ENCODE measurements at places on chromosomes 7 and 10.

DNA sequence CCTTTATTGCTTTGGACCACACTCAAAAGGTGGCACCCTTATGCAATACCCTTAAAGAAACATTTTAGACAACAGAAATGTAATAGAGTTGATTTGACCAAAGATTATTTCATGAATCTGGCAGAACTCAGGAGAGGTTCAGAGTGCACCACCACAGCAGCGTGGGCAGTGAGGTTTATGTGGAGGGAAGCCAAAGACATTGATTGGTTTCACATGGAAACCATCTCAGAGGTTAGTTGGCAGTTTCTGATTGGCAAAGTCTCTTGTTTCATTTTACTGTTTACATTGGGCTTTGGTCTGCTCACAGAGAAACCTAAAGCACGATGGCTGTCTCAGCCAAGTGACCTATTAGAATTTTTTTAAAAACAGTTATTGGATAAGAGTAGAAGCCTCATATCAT is 101.3 kb downstream of the SDHAF3 start:
- DNase-seq = no peak

GRCh38 chr7:4958477-4959301 is at the start of gene MMD2:
MMD2 (minus strand) TSS chr7:4959187; CDS start chr7:4959017, 170 bp downstream.
- DNase-seq = no peak

DNA sequence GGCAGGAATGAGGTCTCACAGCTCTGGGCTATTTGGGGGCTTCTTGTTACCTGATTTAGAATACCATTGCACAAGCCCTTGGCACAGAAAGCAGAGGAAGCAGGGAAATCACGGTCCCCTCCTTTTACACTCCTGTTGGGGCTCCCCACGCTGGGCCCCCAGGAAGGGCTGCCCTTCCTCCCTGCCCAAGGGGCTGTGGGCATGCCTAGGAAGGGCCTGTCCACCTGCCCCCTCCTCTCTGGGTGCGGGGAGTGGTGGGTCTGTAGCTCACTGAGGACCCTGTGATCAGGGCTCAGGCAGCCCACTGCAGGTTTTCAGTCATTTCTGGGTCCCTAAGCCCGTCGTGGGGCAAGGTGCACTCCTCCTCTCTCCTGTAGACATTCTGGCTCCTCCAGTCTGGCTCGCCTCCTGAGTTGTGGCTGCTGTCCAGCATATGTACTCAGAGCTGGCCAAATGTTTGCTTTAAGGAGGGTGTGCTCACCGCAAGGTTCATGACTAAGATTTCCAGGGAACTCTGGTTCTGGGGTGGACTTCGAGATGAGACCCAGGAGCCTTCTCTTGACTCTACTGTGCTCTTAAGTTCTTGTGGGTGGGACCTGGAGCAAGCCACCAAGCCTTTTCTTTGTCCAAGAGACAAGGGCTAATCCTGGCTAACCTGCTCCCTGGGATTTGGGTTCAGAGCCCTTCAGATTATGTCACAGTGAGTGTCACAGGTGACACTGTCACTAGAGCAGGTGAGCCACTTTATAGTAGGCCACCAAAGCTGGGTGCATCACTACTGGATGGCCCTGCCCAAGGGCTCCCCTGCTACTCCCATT is 56.0 kb downstream of the TACR2 start:
- no peak for DNase-seq

DNA sequence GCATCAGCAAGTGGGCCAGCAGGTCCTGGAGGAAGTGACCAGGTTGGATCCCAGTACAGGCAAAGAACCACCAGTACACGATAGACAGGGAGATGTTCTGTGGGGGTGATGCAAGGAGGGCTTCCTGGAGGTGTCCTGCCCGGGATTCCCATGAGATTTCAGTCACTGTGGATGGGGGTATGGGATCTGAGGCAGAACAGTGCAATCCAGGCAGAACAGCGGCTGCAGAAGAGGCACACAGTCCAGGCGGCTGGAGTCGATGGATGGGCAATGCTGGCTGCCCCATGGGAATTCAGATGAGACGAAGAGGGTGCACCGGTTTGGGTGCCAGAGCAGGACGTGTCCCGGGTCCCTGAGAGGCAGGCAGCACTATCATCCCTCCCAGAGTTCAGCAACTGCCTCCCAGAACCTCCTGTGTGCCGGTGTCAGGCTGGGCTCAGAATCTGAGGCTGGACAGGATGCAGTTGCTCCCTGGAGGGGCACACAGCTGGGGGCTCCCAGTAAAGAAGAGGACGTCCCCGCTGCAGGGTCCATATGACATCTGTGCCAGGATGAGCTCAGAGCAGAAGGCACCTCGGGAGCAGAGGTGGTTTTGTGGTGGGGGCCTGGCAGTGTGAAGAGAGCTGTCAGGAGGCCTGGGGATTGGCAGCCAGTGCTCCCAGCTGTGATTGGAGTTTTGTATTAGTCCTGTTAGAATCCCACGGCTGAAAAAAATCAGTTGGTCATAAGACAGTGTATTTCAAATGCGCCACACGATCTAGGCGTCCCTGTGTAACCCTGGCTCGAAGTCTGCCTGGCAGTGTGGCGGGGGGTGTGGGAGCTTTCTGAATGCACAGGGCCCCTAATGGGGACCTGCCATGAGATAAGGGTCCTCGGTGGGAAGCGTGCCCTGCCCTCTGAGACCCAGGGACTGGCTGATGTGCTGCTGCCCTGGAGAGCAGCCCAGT is 3.2 kb downstream of the KNDC1 start:
- DNase-seq = no peak

DNA sequence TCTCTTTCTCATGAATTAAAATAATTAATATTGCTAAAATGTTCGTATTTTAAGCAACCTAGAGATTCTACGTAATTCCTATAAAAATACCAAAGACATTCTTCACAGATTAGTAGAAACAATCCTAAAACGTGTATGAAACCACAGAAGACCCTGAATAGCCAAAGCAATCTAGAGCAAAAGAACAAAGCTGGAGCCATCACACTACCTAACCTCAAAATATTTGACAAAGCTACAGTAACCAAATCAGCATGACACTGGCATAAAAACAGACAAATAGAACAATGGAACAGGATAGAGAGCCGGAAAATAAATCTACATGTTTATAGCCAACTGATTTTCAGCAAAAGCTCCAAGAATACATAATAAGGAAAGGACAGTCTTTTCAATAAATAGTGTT is 105.5 kb upstream of the PTN start:
- DNase-seq = no peak

- no peak for DNase-seq
These were observed 135.9 kb downstream of the HIBADH start for GRCh38 chr7:27526611-27527347.

DNA sequence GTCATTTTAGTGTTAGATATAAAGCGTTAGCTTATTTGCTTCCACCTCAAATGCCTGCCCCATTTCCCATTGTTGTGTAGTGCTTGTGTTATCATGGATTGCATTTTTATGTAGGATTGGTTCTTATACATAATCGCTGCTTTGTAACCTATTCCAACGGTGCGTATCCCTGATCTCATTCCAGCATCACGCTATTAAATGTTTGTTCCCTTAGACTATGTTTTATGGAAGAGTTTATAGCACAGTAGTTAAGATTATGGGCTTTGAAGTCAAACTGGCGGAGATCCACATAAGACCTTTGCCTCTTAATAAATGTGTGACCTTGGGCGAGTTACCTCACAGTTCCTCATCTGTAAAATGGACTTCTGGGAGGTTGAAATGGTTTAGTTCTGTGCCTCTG is 34.0 kb upstream of the ELN start:
- DNase-seq = no peak

DNA sequence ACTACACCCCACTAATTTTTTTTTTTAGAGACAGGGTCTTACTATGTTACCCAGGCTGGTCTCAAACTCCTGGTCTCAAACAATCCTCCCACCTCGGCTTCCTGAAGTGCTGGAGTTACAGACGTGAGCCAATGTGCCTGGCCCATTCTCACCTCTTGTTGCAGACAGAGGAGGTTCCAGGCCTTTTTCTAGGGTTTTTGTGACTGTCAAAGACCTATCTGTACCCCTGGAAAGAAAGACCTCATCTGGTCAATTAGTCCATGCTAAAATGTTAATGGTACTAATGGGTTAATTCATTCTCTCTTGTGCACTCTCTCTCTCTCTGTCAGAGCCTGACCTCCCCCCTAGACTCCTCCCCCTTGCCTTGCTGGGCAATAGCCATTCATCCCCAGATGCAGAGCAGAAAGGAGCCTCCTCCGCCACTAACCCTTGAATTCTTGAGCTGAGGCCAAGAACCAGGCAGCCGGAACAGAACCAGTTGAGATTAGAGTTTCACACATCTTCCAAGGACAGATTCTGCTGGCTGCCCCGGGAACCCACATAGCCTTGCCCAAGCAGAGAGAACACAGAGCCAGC is 209.7 kb downstream of the SKIDA1 start:
- DNase-seq = no peak

DNA sequence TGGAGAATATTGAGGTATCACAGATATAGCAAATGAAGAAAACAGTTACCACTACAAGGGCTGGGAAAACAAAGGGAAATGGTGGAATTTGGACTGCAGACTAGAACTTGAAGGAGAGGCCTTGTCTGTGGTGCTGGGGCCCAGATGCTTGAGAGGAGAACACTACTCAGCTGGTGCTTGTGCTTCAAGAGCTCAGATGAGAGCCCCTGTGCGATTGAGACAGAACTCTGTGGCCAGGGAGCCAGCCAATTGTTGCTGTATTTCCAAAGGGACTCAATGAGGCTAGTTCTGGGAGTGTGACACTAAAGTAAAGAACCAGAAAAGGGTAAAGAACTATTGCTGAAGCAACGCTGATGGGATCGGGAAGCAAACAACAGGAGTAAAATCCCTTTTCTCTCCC is 406.5 kb upstream of the SEMA3D start:
- DNase-seq = no peak

DNA sequence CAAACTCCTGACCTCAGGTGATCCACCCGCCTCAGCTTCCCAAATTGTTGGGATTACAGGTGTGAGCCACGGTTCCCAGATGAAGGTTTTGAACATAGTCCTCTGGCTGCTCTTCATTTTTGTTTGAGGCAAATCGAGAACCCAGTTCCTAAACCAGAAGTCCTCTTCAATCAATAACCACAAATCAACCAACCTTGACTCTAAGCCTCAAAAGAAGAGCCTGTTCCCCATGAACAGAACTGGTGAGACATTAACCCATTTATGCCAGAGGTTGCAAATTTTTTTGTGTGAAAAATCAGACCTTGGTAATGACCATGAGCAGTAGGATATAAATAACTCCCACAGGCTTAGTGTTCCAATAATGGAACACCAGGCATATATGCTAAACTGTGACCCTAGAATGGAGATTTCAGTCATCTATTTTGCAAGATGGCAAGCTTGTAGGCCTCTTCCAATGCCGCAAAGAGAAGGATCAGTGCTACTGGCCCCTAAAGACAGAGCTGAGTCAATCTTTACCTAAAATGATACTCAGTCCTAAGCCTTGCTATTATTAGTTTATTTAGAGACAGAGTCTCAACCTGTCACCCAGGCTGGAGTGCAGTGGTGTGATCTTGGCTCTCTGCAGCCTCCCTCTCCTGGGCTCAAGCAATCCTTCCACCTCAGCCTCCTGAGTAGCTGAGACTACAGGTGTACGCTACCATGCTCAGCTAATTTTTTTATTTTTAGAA is 15.9 kb downstream of the KPNA7 start:
- DNase-seq = no peak

GRCh38 chr7:35249537-35249907 is 4.4 kb downstream of the TBX20 start:
- no peak for DNase-seq

DNA sequence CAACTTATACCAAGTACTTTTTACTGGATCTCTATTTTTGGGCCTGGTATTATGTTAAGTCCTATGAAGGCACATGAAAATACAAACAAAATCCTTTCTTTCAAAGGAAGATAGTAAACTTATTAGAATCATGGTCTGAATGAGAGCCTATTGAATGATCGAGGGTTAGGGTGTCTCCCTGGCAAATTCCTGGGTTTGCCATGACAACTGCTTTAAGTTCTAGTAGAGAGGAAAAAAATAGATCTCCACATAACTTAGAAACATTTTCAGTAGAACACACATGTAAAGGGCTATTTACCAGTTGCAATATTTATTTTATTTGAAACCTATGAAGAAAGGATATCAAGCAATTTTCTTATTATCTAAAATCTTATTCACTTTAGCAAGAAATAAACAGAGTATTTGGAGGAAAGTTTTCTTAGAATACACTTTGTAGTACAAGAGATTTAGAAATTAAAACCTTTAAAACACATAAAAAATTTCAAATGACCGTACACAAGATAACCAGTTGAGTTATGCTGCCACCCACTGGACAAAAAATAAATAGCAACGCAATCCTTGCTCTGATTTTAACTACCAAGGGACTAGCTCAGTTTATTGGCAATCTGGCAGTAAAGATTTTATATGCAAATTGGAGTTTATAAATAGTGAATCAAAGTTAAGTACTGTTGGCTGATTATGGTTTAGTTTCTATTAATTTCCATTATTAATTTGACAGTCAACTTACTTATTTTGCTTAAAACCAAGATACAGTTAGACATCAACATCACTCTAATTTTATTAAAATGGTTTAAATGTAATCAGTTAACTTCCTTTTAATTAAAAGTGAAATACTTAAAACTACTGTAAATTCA is 33.9 kb downstream of the CACUL1 start:
- peak; percentile 77 for DNase-seq

DNA sequence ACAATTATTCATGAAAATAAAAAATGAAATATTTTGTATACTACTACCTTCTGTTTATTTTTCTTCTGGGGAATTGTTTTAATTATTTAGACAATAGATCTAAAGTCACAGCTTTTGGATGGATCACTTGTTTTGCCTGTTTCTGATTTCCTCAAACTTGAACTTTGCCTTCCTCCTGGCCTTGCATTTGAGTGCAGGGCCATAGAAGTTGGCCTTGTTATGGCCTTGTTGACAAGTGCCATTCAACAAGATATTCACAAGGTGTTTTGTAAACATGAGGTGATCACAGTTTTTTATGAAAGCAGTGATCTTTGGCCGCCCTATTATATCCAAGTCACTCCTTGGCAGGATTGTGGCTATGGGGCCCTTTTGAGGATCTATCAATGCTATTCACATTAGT is 4.6 kb downstream of the ZNF22 start:
- no peak for DNase-seq

- DNase-seq = no peak
These were observed 293.3 kb downstream of the ADRA2A start for GRCh38 chr10:111370101-111370500.

GRCh38 chr7:128030654-128031611 is at the start of gene LRRC4:
LRRC4 (minus strand) TSS chr7:128031437; CDS start chr7:128030640, 797 bp downstream.
- peak; percentile 56 for DNase-seq

- DNase-seq = no peak
These were observed 201.6 kb downstream of the MBL2 start for GRCh38 chr10:52571018-52571417.
